ENCODE measurements at places on chromosomes 7 and 10.

DNA sequence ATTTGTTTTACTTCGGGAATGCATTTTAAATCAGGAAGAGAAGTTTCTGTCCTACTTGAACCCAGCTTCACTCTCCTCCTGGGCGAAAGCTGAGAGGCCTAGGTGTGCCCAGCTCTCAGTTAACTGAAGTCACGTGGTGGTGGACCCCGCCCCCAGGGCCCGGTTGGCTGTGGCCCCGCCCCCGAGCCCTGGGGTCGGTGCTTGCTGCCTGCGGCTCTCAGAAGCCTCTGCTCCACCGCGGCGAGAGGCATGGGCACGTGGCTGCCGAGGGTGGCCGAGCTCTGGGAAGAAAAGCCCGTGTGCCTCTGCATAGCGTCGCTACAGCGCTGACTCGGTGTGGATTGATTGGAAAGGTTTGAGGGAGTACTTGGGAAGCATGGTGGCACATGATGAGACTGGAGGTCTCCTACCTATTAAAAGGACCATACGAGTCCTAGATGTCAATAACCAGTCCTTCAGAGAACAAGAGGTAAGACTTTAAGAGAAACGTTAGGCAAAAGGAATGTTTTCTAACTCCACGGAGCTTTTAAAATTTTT, 34.1 kb downstream of the NET1 start:
- peak; percentile 98 for DNase-seq

DNA sequence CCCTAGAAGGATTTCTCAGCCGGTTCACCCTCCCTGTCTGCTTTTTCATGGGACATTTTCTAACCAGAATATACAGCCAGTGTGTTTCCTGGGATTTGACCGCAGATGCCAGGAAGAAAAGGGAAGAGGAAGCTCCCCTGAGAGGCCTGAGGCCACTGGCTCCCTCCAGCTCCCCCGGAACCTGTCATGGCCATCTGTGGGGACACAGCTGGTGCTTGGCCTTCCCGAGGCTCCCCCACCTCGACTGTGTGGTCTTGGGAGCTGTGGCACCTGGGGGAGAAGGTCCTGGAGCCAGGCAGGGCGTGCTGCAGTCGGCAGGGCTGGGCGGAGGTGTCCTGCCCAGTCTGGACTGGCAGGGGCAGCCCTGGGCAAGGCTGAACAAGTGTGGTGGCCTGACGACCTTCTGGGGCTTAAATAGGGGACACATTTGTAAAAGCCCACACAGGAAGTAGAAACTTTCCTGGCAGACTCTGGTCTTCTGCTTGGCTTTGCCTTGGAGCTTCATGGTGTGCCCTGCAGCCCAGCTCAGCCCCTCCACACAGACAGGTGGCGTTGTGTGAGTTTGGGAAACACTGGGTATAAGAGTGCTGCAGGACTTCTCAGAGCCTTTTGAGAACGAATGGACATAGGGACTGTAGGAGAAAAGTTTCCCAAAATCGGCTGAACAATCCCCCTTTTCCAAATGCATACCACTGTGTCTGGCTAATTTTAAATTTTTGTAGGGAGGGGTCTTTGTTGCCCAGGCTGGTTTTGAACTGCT, 6.8 kb downstream of the BRI3 start:
- DNase-seq, result no peak

GRCh38 chr10:34155812-34156211, 659.3 kb downstream of the PARD3 start:
- DNase-seq, result no peak

GRCh38 chr10:70925377-70926225, 37.2 kb upstream of the PCBD1 start:
- DNase-seq, result peak; percentile 71

- DNase-seq, result no peak
These were observed 5.9 kb upstream of the PRSS58 start for GRCh38 chr7:142263598-142264380.

DNA sequence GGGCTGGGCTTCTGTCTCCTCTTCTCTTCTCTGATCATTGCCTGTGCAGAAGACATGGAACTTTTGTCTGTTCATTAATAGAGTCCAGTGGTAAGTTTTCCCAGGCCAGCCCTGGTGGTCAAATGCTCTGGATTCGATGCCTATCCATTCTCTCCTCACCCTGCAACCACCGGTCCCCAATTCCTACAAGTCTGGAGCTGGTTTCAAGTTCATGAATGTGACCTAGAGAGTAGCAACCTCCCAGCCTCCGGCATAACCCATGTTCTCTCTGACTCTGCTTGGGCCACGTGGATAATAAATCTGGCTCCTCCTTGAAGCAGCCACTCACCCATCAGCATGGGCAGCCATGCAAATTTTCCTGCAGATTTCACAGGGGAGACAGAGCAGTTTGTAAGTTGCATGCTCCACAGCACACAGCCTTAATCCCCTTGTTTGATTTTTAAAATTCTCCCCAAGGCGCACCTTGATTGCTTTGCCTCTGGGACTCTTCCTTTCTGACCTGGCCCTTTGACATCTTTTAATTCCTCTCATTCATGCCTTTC, 37.3 kb upstream of the PDZD8 start:
- DNase-seq, result no peak

DNA sequence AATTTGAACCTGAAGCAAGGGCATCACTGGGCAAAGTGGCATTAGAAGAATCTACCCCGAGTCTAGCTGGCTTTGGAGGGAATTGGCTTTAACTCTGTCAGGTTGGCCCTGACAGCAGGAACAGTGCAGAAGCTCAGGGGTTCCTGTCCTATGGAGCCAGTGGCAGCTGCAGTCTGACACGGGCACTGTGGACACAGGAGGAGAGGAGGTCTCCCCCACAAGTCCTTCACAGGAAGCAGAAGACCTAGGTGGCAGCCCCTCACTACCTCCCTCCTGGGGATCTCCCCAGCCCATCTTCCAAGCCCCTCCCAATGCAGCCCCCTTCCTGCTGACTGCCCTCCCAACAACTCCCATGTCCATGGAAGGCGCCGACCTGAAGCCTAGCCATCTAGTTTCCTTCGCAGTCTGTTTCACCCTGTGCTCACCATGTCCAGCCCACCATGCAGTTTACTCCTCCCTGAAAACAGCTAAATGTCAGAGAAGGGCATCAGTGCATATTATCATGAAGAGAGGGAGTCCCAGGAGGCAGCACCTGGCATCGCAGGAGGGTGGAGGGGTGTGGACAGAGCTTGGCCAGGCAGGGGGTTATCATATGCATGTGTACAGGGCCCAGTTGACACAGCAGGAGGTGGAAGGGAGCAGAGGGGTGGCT, 17.9 kb upstream of the GDF10 start:
- DNase-seq, result peak; percentile 36

DNA sequence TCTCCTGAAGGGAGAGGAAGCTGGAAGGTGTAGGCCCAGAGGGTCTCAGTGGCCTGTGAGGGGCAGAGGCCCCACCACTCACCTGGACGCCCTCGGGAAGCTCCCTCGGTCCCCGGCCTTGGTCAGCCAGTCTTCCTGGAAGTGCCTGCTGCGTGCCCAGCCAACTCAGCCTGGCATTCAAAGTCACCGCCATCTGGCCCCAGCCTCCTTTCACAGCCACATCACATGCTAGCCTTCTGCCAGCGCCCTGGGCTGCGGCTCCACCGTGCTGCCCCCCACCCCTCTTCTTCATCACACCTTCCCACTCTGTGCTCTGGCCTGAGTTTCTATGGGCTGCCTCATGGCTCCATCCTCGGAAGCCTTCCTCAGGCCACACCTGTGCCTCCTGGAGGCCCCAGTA, 98.0 kb downstream of the ZMIZ1 start:
- DNase-seq, result no peak

DNA sequence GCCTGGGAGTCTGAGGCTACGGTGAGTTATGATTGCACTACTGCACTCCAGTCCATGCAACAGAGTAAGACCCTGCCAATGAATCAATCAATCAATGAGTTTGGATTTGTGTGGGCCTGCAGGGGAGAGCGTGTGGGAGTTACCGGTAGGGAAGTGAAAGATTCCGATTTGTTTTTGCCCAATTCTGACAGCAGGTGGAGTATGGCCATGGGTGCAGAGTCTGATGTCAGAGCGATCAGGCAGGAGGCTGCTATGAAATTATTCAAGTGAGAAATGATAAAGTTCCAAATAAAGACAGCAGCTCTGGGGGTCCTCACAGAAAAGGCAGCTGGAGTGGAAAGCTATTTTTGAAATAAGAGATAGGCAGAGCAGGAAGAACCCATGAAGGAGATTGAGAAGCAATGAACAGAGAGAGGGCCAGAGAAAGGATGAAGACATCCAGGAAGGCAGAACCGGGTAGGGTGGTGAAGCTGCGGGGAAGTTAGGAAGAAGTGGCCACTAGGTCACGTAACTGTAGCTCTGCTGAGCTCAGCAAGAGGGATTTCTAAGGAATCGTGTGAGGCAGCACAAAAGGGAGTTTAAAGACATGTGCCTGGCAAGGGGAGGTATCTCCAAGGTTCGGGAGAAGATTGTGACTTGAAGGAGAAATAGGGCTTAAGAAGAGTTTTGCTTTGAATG, 93.7 kb upstream of the NMT2 start:
- DNase-seq, result no peak

DNA sequence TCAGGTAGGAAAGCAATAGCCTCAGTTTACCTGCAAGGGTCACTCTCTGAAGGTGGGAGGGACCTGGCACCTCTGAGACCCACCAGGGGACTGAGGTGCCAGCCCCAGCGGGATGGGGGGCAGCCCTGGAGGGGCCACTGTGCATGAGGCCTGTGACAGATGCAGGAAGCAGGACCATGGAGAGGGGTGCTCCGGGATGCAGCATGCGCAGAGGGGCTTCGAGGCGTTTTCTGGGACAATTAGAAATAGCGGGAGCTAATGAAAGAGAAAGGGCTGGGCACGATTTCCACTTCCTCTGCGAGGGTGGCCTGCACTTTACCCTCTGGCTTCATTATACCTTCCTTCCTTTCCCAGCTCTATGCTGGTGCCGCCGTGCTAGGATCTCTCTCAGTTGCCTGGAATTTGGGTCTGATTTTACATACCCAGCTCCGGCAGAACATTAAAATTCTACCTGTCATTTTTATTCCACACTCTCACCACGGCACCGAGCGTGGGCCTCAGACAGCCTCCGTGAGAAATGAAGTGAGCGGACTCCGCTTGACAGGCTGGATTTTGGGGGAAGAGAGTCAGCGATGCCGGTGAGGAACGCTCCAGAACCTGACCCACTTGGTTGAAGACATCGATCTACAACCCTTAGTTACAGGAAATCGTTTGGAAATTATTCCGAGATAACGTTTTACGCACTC, 333.9 kb upstream of the PFKP start:
- DNase-seq, result no peak

GRCh38 chr10:113563306-113564088, 10.6 kb downstream of the HABP2 start:
- peak; percentile 88 for DNase-seq

DNA sequence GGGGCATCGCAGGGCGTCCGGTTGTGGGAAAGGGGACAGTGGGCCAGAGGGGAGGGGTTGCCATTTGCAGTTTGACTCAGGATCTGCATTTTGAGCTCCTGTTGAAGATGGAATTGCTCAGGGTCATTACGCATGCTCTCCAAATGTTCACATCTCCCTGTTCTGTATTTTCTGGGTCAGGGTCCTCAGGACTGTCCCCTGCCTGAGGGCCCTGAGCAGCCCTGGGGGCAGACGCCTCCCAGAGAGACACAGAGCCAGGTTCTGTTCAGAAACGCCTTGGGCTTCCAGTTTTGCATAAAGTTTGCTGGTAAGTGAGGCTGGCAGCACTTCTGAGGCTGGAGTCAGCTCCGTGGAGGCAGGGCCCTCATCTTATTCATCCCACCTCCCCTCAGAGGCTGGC, 34.1 kb upstream of the NUB1 start:
- DNase-seq, result no peak

DNA sequence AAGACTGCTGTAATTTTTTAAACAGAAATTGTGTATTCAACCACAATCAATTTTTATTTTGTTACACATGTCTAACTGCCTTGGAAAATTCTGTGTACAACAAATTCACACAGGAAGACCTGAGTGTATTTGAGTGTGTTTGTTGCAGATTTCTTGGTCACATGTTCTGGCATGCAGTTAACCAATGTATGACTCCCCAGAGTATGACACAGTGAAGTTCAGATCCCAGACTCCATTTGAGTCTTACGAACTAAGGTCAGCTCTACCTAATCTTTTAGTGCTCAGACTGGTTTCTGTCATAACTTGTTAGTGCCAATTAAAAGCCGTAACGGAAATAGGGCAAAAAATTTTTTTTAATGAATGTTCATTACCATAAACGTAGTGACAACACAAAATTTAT, 5.8 kb downstream of the GNAI1 start:
- no peak for DNase-seq

DNA sequence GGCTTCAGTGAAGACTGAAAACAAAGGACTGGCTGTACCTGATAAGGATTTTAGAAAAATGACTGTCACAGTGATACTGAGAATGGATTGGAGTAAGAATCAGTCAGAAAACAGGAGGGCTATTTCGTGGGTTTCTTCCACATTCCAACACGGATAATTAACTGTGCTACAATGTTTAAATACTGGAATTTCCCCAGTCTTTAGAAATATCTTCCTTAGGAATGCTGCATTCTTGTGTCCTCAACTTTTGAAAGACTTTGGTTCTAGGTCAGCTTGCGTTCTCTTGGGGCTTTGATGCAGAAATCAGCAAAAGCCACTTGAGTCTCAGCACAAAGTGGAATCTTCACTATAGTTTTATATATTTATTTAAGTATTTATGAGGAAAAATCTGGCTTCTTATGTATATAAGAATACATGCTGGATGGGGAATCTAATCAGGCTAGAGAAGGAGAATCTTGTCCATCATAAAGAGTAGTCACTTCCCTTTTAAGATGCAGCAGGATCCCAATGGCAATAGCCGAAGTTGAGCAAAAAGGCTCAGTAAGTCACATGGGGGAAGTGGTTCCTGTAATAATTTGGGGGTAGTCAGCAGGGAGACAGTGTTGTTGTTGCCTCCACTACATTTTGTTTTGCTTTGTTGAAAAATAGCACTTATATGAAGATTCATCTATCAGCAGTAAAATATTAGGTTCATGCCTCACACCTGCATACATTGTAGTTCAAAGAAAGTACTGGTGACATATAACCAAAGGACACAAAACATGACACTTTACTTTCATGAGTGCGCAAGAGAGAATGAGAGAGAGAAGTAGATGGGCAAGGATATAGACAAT, 86.0 kb downstream of the CH25H start:
- DNase-seq, result no peak

- no peak for DNase-seq
These were observed 629.1 kb downstream of the ACTR3B start for GRCh38 chr7:153388611-153389010.

- no peak for DNase-seq
These were observed 53.0 kb downstream of the STEAP1B start for GRCh38 chr7:22447008-22447407.

DNA sequence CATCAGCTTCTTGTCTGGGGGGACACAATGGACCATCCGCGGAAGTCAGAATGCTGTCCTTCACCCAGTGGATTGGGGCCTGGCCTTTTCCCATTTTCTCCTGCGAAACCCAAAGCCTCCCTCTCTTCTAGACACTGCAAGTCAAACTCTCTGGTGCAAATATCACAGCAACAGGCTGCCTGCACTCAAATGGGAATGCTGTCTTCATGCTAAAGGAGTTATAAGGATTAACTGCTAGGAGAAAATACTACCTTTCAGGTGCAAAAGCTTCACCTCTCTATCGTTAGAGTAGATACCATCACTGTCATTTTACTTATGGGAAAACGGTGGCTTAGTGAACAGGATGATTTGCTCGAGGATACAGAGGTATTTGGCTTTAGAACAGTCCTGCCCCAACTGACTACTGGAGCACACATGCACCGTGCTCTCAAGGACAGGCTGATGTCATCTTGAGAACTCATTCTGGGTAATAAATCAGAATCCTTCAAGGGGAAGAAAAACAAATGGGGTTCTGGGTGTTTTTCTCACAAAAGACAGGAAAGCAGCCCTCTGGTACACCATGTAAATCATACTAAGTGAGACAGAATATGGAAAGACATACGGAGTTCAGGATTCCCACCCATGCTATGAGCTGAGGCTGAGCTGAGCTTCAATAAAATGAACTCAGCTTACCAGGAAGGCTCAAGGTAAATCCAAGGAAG, 100.9 kb downstream of the SAMD9 start:
- DNase-seq, result no peak

Data from islet precursor cell (in vitro differentiated cells).